ENCODE measurements at places on chromosomes 1 and 21. TPM values are rescaled to one million over a fixed set of nuclear protein-coding genes. Genes with fewer than 3 reads are reported as not detected.

DNA sequence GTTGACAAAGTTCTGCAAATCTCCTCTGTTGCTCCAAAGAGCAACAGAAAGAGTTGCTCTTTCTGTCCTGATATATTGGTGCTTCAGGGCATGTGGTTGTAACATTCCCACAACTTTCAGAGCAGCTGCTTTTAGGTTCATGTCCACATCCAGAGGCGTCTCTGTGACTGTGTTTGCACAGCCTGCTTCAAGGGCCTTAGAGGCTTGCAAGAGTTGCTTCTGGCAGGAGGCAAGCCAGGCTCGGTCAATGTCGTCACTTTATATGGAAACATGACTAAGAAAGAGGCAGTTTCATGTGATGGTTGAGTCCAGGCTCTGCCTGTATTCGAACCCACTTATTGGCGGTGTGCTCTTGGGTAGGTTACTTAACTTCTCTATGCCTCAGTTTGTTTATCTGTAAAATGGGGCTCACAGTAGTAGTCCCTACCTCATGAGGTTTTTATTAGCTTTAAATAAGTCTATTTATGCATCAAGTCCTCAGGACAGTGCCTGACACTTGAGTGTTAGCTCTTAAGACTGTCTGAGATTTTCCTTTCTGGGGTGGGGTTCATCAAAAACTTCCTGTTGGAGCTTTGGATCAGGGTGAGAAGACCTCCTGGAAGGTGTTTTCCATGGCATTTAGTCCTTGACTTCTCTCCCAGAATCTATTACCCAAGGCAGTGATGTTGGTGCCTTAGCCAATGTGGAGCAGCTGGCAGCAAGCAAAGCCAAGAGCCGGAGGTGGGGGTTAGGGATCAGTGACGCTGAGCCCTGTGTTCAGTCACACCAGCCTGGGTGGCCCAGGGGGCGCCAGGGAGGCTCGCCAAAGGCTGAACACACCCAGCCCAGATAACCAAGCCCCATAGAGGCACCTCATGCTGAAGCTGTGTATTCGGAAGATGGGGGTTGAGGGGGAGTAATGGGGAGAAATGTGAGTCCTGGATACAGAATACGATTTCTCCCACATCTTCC, 18.9 kb downstream of the LHX4 start:
- ATAC-seq, result no peak

- ATAC-seq, result peak; percentile 93
These were observed 231.7 kb upstream of the B3GALT2 start for GRCh38 chr1:193417945-193418744.

DNA sequence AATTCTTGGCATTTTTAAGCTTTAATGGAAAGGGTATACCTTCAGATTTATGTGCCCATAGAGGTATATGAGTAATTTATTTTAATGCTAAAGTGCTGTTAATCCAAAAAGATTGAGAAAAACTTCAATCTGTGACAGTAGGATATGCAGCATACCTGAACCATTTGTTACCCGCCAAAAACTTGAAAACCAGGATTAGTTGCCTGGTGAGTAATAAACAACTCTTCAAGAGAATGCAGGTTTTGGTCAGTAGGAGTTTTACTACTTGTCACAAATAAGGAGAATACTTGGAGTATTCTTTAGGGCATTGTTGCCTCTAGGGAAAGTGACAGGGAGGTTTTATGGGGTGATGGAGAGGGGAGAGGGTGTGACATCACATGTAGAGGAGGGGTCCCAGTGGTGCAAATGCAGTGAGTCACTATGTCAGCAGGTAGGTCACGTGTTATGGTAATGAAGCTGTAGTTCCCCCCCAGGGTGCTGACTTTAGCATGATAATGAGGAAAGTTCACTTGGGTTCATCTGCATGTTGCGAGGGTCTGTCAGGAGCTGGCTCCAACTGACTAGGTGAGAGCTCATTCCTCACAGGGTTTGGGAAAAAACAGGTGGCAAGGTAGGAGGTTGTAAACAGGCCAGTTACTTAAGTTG, 23.1 kb downstream of the USP25 start:
- no peak for ATAC-seq

- no peak for ATAC-seq
These were observed 62.5 kb upstream of the PRDX6 start for GRCh38 chr1:173414539-173415226.

DNA sequence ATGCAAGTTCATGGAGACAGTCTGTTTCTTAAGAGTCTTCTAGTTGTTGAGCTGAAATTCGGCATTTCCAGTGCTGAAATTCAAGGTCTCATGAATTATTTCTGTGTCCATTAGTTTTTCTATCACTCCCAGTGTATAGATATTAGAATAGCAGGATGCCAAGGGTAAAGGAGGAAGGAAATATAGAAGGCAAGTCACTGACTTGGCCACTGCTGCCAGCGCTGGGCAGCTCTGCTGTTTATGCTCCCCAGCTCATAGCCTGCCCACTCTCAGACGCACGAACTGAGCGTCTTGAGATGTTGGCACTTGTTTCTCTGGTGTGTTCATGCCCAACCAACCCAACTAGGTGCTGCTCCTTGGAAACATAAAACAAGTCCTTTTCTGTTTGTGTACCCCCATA, 110.1 kb downstream of the SLC45A1 start:
- no peak for ATAC-seq

GRCh38 chr21:26409735-26410134, 163.4 kb downstream of the CYYR1 start:
- no peak for ATAC-seq

DNA sequence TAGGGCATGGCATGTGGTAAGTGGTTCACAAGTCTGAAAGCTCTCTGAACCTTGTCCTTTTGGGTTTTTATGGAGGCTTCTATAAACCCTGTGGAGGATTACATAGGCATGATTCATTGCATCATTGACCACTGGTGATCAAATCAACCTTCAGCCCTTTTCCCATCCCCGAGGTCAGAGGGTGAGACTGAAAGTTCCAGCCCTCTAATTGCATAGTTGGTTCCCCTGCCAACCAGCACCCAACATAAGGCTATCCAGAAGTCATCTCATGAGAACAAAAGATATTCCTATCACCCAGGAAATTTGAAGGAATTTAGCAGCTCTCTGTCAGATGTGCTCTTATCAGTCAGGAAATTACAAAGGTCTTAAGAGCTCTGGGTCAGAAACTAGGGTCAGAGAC, 89.5 kb upstream of the ARTN start:
- ATAC-seq, result no peak

GRCh38 chr1:193260056-193260745, 73.8 kb upstream of the B3GALT2 start:
- no peak for ATAC-seq

DNA sequence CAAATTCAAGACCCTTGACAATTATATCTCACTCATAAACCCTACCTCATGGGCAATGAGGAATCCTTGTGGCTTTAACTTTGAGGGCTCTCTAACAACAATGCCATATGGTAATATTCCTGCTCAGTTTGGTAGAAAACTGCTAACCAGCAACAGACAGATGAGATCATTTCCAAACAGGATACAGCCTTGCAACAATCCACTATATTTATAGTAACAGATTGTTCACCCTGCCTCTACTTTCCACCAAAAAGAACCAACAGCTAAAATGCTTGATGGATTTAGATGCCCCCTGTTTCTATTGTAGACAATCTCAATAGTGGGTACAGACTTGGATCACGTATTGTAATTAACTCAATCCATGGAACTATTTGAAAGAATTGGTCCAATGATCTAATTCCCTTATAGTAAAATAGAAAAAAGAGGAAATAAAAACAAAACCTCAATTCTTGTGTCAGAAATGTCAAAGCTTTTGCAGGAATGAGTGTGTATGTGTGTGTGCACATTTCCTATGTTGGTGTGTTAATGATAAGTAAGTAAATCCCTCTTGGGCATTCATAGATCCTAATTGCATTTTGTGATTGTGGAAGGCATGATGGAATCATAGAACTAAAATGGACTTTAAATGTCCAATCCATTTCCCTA, 100.0 kb upstream of the EDEM3 start:
- ATAC-seq, result no peak

GRCh38 chr1:196412326-196412725, 195.9 kb downstream of the KCNT2 start:
- ATAC-seq, result no peak

The S100A7A gene
- not detected for total RNA-seq

The KLHDC8A gene
- total RNA-seq, result not detected

The FCRL3 gene
- 0.41 TPM for total RNA-seq

All from activated T-helper 17 cell treated with anti-CD3 and anti-CD28 coated beads, Interleukin-2, amount 50 U/mL, for 72 hours (primary cell).